ENCODE measurements at places on chromosomes 3 and 15.

GRCh38 chr15:38130740-38131498, 121.7 kb upstream of the SPRED1 start:
- no peak for DNase-seq

DNA sequence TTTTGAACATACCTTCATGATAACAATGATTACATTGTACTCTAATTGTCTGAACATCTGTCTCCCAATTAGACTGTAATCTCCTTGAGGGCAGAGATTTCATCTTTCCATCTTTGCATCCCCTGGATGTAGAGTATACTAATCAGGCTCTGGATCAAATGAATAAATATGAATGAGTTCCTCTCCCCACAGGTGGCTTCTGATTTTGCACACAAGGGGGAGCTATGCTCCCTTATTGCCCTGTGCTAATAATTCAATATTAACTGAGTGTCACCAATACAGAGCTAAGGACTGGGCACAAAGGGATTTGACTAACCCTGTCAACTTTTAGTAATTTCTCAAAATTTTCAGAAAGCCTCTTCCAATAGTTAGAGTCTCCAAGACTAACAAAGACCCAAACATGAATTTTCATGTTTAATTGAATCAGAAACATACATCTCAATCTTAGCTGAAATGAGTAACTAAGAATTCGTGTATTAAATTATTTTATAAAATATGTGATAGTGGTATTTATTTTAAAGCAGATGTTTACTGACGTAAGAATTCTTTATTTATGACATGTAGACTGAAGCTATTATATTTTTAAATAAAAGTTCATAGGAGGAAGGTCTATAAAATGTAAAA, 3.0 kb downstream of the DUOXA1 start:
- DNase-seq: no peak

GRCh38 chr3:170759511-170760173, 110.4 kb downstream of the RPL22L1 start:
- DNase-seq: no peak

DNA sequence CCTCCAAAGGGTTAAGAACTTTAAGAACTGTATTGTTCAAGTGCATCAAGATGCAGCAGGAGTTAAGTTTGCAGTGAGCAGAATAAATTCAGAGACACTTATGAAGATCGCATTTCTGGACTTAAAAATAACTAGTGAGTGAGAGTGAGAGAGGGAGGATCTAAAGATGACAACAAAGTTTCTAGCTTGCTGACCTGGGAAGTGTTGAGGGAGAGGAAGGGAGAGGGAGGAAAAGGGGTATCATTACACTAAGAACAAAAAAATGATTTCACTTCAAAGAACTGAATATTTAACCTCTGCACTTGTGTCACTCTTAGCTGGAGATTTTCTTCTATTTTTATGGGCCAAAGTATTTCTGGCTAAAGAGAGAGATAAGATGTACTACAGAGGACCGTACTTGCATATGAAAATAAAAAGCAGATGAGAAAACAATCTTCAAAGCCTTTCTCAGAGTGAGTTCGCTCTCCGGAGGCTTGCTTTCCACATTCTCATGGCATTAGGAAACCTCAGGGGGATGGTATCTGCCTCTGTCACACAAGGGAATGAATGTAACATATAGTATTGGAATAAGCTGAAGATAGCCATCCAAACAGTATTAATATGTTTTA, 91.4 kb upstream of the TJP1 start:
- no peak for DNase-seq

- DNase-seq: no peak
Measured at GRCh38 chr3:24958910-24959447, 464.3 kb upstream of the THRB start.

DNA sequence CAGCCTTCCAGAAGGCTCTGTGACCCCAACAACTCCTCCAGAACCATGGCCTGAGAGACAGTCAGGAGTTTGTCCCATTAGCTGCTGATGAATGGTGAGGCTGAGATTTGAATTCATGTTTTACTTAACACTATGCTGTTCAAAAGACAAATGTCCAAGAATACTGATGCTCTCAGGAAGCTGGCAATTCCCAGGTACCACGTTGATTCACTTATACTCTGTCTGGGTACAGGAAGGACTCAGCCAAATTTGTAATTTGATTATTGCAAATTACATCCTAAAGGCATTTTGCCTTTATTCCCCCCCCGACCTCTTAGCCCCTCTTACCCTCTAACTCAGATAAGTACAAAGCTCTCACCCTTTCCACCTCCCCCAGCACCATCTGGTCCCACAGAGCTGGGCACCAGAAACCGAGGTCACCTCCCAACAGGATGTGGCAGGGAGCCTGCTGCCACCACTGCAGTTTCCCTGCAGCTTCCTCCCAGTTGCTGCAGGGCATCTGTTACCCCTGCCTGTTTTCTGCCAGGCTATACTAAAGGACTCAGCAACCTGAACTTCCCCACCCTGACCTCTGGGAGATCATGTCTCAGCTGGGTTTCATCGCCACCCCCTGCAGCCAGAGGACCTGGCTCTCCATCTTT, 33.6 kb downstream of the EAF1 start:
- DNase-seq: no peak

DNA sequence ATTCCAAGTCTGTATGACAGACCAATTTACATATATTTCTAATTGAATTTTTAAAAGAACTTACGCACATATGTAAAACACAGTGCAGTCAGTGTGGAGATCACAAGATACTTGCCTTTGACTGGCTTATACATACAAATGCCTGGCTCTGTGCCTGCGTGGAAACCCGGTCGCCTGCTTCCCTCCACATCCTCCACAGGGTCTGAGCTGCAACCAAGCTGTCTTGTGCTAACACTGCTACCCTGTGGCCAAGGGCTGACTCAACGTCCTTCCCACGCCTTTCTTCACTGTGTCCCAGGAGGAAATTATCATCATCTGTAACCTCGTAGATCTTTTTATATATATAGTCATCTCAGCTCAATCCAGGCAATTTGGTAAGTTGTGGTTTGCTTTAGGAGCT, 117.0 kb downstream of the WNT7A start:
- no peak for DNase-seq

DNA sequence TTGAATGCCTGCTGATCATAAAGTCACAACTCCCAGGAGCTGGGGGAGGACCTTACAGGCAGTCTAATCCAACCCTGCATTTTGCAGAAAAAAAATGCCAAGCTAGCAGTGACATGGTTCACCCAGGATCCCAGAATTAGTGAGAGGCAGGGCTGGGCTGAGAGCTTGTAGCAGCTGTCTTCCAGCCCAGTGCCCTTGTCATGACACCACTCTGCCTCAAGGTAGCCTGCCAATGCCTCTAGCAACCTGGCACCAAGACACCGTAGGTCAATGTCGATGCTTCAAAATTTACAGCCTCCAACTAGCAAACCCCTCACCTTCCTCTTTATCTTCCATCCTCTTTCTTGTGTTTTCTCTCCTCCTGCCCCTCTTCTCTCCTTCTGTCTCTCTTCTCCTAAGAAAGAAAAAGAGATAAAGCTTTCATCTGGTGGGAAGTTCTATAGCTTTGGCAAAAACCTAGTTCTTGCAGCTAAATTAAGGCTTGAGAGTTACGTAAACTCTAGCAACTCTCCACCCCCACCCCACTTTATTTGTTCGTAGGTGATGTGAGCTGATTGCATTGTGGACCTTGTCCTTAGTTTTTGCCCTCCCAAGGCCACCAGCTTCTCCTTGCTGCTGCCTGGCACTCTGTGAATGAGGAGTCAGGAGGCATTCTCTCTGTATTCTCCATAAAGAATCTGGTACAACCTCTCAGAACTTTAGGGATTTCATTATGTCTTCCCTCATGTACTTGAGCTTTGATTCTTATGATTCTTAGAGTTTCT, 18.3 kb upstream of the BFSP2 start:
- no peak for DNase-seq

DNA sequence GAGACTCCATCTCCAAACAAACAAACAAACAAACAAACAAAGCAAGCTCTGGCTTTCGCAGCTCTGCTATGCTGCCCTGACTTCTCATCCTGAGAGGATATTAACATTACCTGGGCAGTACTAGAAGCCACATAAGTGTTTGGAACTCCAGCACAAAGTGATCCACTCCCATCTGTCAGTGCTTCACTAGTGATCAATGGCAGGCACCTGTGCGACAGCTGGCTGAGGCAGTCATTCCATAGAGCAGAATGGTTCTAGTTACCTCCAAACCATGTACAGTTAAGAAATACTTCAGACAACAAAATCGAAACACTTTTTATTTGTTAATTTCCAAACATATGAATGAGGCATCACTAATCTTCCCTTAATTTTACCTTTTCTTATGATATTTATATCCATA, 2.8 kb upstream of the MB21D2 start:
- no peak for DNase-seq

DNA sequence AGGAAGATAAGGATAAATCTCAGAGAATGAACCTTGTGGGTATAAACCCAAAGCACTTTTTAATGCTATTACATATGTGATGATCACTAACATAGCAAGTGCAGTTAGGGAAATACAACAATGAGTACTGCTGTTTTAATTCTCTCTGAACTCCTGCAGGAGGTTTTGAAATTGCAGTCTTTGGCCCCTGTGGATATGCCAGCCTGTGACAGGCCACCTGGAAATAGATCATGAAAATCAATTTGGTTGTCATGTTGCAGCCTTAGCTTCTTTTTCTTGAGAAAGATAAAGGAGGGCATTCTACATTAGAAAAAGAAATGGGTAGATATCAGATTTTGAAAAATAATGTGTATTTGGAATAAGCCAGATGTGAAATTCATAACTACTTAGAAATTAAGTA, 103.6 kb downstream of the RSRC1 start:
- DNase-seq: no peak

DNA sequence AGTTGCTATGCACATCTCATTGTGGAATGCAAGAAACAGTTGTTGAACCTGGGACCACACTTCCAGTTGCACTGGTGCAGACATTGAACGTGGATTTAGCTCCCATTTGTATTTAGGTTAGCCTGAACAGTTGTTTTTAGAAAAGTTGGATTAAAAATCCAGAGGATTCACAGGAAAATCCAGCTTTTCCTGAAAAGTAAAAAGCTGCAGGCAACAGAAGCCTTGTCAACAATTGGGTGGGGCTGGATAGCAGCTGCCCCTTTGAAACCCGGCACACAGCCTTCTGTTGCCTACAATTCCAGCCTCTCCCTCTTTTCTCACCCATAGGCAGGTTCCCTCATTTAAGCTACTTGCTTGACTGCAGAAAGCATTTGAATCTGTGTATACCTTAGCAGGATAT, 165.3 kb upstream of the TBL1XR1 start:
- no peak for DNase-seq

- no peak for DNase-seq
Measured at GRCh38 chr3:32166654-32167053, 60.2 kb downstream of the GPD1L start.

GRCh38 chr3:8996681-8997121, 33.4 kb upstream of the RAD18 start:
- no peak for DNase-seq

- DNase-seq: no peak
Measured at GRCh38 chr3:156750874-156751245, 75.3 kb upstream of the LEKR1 start.

DNA sequence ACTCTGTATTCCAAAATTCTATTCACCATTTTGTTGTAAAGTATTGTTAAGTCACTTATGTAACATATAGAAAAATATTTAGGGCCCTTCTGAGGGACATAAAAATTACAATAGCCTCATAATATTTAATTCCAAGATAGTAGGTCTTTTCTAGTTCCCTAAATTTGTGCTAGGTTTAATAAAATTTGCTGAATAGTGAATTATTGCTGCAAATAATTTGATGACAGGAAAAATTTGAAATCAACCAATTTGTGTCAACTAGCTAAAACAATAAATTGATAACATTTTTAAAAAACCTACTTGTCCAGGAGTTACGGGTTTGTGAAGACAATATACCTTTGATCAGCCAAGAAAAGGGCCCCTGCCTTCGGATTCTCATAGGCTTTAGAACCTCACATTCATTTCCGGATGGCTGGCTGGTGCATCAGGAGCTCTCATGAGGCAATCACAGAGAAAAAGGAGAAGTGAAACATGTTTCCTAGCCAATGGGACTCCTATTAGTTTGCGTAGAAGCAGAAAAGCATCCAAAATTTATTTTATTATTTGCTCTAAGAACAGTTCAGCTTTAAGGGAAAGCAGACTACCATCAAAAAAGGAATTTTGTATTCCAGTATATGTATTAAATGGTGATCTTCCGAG, 177.2 kb downstream of the LRRC3B start:
- no peak for DNase-seq

DNA sequence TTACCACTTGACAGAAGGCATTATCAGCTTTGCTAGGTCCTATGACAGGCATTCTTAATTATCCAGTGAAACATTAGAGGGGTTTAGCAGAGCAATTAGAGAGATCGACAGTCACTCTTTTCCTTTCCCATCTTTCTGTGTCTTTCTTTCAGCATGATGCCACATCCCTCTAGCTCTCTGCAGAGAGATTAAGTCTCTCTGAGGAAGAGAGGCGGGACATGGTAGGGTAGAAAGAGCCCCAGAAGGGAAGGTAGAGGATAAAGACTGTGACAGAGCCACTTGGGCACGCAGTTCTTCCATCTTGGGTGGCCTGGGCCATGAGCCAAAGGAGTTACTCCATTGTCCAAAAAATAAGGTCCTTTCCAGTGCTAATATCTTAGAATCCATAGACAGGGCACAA, 55.8 kb downstream of the HHLA2 start:
- no peak for DNase-seq

DNA sequence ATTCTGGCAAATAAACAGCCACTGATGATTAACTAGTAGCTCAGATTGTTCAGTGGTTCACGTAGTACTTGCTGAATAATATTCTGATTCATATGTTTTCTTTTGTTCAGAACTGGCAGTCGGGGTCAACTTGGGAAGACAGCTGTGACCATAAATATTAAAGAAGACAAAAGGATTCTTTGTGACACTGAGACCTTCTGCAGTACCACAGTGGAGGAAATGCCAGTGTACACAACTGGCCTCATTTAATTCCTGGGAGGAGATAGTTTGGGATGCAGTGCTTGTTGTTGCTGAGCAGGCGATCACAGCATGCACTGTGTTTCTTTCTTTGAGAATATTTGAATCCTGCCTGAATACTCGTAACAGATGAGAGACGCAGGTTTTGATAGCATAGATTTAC, 26.7 kb upstream of the MCF2L2 start:
- no peak for DNase-seq

DNA sequence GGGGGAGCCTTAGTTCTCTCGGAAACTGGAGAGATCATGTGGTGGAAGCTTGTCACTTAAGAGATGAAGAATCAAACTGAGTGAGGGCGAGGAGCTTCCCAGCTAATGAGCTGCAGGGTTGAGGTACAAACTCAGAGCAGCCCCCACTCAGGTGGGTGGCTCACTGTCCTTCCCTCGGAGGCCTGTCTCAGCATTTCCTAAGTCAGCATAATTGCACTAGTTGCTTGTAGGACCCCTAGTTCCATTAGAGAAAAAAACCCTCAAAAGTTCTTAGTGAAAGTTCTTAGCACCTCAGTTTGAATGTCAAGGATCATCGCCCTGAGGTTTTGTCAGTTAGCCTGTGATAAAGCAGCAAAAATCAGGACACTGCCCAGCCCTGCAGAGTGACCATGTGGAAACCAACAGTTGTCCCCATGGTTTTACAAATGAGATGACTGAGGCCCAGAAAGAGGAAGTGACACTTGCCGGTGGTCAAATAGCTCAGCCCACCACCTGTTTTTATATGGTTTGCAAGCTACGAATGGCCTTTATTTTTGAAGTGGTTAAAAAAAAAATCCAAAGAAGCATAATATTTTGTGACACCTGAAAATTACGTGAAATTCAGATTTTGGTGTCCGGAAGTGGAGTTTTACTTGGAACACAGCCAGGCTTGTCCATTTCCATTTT, 11.9 kb downstream of the SMAD6 start:
- no peak for DNase-seq

GRCh38 chr15:68107142-68107541, 53.0 kb downstream of the PIAS1 start:
- DNase-seq: no peak
